Neuronal stem cell (in vitro differentiated cells): ENCODE measurements at places on chromosomes 11 and 22.

GRCh38 chr11:102293873-102294601 is 23.2 kb upstream of the BIRC3 start:
- no peak for DNase-seq

- no peak for DNase-seq
Observed at GRCh38 chr11:64896448-64897022, 18.1 kb upstream of the EHD1 start.

- DNase-seq: no peak
Observed at GRCh38 chr11:106061954-106062949, 14.9 kb downstream of the KBTBD3 start.

DNA sequence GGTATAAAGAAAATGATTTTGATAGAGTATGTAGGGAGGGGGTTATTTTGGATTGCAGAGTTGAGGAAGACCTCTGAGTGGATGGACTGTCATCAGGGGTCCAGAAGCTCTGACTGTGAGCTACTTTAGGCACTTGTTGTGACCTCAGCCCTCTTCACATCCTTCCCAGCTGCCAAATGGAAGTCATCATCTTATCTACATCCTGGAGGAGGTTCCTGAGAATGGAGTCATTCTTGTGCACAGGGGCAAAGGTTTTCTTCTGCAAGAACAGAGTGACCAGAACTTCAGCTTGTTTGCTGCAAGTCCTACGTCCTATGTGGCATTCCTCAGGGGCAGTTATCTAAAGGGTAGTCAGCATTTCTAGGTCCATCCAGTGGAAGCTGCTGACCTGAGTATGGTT is 393.8 kb downstream of the AASDHPPT start:
- no peak for DNase-seq

- DNase-seq: no peak
Observed at GRCh38 chr22:25760294-25760693, 18.3 kb downstream of the MYO18B start.

DNA sequence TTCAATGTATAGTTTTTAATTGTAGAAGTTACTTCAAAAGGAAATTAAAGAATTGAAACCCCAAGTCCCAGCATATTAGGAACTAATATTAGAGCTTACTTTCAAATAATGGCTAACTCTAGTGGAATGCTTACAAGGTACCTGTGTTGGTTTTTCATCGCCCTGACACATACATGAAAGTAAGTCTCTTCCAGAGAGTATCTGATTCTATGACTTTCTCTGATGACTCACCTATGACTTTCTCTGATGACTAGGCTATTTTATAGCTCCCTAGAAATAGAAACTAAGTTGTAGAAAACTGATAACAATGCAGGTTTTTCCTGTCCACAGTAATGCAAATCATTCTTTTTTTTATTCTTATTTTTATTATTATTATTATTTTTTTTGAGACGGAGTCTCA is 33.6 kb upstream of the MMP7 start:
- no peak for DNase-seq

GRCh38 chr11:1545432-1545831 is 26.6 kb downstream of the DUSP8 start:
- DNase-seq: no peak

- DNase-seq: no peak
Observed at GRCh38 chr11:75840522-75840921, 25.5 kb downstream of the UVRAG start.

DNA sequence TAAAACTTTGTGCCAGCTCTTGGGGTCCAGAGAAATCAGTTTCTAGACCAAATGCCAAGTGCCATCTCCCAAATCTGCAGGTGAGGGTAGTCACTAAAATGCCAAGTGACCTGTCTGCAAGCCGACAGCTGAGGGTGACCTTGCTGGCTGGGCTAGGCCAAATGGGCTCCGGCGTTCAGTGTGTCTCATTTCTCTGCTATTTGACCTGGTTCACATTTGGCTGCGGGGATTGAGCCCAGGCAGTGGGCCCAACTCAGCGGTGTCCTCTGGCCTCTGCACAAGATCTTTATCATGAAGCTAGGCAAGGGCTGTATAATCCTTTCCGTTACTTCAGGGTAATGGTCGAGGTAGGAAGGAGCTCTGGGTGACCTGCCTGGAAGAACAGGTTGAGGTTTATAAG is 87.5 kb downstream of the SNX19 start:
- no peak for DNase-seq

GRCh38 chr11:62552485-62553079 is 6.0 kb upstream of the AHNAK start:
- DNase-seq: no peak

GRCh38 chr11:70464509-70465361 is 66.4 kb downstream of the CTTN start:
- no peak for DNase-seq

- DNase-seq: peak; percentile 91
Observed at GRCh38 chr11:71927820-71928736, at the start of gene XNDC1N. TSS of gene XNDC1N (minus strand) at chr11:71928594. CDS start at chr11:71923353, 5,241 bp downstream.

DNA sequence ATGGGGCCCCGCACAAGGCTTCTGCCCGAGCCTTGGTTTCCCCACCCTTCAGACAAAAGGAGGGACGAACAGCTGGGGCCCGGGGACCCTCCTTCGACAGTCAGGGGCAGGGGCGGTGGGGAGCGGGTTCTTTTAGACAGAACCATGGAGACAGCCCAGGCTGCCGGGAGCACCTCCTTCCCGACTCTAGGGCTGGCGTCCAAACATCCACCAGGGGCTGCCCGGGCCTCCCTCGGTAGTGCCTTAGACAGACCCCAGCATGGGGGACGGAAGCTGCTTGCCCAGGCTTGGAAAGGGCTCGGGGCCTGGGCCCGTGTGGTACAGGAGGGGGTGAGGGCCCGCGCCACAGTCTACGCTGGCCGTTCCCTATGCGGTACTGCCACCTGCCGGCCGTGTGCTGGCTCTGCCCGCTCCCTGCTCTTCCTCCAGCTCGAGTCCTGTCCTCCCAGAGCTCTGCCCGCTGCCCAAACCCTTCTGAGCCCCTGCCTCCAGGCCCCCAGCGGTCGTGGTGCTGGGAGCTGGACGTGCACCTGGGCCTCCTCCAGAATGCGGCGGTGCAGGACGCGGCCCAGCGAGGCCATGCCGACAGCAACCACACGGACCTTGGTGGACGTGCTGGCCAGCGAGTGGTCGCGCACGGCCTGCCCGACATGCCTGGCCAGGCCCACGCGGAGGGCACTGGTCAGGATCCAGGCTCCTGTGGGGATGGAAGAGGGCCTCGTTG is 20.1 kb downstream of the TSSC4 start:
- peak; percentile 77 for DNase-seq

GRCh38 chr11:46492532-46492931 is 101.0 kb upstream of the CHRM4 start:
- no peak for DNase-seq

GRCh38 chr11:74307434-74307833 is 4.0 kb downstream of the P4HA3 start:
- no peak for DNase-seq

GRCh38 chr11:121441521-121441920 is 10.6 kb upstream of the SORL1 start:
- no peak for DNase-seq

GRCh38 chr11:3109921-3110706 is 52.9 kb upstream of the CARS1 start:
- no peak for DNase-seq

DNA sequence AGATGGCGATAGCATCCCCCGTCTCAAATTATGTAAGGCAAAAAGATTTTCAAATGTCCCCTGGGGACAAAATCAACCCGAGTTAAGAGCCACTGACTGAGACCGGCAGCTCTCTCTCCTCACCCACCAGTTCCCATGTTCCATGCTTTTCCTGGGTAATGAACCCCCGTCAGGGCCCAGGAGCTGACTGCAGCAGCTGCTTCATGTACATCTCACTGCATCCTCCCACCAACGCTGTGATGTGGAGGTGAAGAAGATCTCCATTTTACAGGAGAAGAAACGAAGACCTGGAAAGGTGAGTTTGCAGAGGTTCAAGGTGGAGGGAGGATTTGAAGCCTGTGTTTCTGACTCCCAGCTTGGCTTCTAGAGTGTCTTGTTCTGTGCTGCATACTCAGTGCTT is 481.1 kb downstream of the MIAT start:
- no peak for DNase-seq

GRCh38 chr11:69642913-69643632 is 2.1 kb downstream of the CCND1 start:
- DNase-seq: peak; percentile 82

DNA sequence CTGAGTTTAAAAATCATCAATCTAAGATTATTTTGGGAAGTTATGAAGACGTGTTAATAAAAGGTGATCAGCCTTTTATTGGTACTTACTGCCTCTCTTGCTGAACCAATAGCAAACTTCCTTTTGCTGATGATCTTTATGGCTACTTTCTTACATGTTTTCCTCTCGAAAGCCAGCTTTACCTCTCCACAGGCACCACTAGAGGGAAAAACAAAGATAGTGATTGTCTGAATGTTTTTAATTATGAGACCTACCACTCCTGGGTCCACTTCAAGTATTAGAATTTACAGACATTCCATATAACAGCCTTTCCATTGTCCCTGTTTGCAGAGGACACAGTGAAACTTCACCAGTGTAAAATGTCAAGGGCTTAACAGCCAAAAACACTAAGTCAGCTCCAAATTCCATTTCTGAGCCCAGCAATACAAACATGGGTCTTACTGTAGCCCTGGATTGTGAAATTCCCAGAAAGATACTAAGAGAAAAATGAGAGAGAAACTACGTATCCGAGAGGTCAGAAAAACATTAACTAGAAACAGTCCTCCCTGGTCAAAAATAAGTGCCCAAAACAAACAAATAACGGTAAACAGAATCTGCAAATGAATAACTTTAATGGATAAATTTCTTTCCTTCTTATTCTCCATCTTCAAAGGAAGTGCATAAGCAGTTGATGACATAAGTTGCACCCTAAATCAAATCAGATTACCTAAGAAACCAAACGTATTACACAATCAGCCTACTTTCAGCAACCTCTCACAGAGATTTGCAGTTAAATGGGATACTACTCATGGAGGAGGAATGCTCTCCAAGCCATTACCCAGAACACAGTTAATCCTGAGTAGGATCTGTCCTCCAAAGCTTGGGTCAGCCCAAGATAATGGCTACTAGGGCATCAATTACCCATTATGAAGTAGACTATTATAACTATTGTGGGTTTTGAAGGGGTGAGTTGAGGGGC is 29.5 kb downstream of the CHEK2 start:
- no peak for DNase-seq

DNA sequence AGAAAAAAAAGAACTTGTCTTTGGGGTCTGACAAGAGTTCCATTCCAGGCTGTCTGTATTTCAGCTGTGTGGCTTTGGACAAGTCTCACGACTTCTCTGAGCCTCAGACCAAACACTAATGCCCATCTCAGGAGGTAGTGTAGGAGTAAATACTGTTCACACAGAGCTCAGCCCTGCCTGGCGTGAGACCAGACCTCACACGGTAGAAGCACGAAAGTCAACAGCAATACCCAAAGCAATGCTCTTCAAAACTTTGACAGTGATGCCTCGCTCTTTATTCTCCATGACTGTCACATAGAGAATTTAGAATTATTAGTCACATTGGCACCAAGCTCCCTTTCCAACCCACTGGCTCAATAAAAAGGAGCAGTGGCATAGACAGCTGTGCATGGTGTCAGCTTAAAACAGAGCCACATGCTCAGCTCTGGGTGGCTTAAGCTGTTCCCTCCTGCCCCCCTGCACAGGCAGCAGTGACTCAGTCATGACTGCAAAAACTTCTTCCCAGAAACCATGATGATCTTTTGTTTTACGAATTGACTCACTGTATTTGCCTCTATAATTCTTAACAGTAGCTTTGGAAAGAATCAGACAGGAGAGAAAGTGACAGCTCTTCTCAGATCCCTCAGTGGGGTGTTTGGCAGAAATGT is 74.0 kb upstream of the PHF21B start:
- DNase-seq: no peak
